Activated naive CD8-positive, alpha-beta T cell treated with anti-CD3 and anti-CD28 coated beads for 36 hours (primary cell): ENCODE measurements at places on chromosomes 2 and 18.
A peak's percentile ranks its signal among the peaks of the same experiment; 100 is the strongest.

DNA sequence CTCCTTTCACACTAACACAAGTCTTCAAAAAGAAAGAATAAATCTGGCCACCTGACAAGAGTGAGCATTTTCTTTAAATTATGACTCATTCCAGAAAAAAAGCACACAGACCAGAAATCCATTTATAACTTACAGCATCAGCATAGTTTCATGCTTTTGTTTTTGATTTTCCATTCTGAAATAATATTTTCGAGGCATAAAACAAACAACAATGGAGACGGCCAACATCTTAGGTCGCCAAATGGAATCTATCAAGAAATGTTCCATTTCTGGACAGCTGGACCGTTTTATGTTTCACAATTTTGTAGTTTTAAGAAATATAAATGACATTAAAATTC is 165.4 kb upstream of the ZFP36L2 start:
- no peaks in the 10 kb centered on the region for H3K27me3 ChIP-seq
- H3K4me3 ChIP-seq, result no peak overlapping the region
- DNase-seq, result no peak

GRCh38 chr2:26668041-26668440 is 24.5 kb upstream of the KCNK3 start:
- H3K4me3 ChIP-seq, result no peak overlapping the region
- H3K27me3 ChIP-seq, result peaks cover 54% of the 10 kb centered on the region
- H3K36me3 ChIP-seq, result no peaks in the 10 kb centered on the region
- no peak overlapping the region for H3K27ac ChIP-seq
- H3K4me1 ChIP-seq, result no peaks in the 10 kb centered on the region

- no peaks in the 10 kb centered on the region for H3K4me1 ChIP-seq
- H3K4me3 ChIP-seq, result no peak overlapping the region
- H3K27me3 ChIP-seq, result no peaks in the 10 kb centered on the region
- no peak for DNase-seq
Observed at GRCh38 chr2:17122887-17123501, 395.2 kb downstream of the RAD51AP2 start.

- no peak overlapping the region for H3K27ac ChIP-seq
- no peak overlapping the region for H3K4me3 ChIP-seq
- no peaks in the 10 kb centered on the region for H3K4me1 ChIP-seq
- no peaks in the 10 kb centered on the region for H3K27me3 ChIP-seq
- no peak for DNase-seq
Observed at GRCh38 chr18:26164571-26164970, 30.9 kb downstream of the PSMA8 start.

DNA sequence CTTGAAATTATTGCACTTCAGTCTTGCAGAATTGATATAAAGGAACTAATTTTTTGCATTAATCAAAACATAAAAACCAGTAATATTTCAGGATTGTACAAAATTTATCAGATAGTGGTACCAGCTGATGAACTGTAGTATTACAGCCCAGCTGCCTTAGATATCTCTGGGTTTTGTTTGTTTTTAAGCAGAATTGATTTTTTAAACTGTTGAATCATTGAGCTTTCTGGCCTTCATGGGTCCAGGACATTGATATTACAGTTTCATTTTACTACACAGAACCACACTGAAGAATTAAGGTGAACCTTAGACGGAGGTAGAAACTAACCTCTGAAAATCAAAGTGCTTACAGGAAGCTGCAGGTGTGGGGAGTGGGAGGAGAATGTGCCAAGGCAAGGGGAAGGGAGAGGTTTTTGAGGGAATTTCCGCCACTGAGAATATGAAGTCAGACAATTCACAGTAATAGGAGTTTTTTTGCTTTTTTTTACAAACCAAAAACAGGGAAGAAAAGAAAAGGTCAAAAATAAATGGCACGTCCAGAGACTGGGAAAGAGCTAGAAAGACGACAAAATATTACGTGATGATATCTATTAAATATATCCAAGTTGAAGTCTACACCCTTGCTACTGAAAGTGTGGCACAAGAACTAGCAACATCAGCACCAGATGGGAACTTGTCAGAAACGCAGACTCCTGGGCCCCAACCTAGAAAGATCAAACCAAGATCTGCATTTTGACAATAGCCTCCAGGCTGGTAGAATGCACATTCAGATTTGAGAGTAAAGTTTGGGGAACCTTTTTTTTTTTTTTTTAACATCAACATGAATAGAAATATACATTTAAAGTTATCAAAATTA is 40.8 kb upstream of the SPAG16 start:
- H3K27me3 ChIP-seq, result peaks cover 15% of the 10 kb centered on the region
- H3K4me1 ChIP-seq, result peaks cover 24% of the 10 kb centered on the region
- no peak for DNase-seq
- H3K4me3 ChIP-seq, result peak overlapping the region; percentile 72

DNA sequence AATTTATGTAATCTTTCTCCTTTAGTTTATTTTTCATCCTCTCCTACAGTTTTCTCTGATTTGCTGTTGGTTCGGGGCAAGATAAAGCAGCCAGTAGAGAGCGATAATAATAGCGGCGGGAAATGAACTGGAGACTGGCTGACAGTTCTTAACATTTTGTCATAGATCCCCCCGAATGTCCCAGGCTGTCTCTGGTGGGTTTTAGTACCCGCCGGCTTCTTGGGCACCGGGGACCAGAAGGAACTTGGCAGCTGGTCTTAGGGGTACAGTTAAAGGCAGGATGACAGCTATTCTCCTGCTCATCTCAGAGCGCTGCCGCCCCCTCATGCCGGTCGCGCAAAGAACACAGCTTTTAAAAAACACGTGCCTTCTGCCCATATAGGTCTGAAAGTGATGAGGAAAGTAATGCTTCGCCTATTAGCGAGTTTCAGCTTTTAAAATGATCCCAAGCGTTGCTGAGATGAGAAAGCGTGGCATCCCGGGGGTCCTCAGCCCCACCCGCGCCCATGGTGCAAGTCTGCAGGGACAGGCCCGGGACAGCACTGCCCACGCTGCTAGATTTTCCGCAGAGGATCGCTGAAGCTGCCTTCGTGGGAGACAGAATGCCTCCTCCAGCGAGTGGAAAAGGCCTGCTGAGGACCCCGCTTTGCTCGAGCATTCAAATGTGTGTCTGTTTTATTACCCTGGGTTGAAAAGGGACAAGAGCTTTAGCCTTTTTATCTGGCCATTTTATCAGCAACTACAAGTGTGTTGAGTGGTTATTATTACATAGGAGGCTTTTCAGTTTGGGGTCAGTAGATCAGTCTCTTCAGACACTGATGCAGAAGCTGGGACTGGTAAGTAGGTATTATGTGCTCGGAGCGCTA is 3.8 kb downstream of the ONECUT2 start:
- H3K27ac ChIP-seq, result no peak overlapping the region
- no peak for DNase-seq
- peaks cover 94% of the 10 kb centered on the region for H3K27me3 ChIP-seq
- peak overlapping the region; percentile 42 for H3K4me3 ChIP-seq
- peaks cover 42% of the 10 kb centered on the region for H3K4me1 ChIP-seq

DNA sequence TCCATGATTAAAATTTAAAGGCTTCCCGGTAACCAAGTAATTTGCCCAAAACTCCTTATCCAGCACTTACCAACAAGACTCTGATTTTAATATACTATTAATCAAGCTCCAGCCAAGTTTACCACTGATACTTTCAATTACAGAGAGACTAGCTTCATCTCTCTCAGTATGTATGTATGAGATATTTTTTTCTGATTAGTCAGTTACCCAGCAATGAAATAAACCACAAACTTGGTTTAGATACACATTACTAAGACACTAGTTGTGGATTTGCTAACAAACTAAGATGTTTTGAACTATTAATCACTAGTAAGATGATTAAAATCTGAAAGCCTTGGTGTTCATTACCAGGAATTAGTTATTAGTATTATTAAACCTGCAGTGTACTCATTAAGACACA is 1272.2 kb upstream of the ACVR2A start:
- no peak overlapping the region for H3K27ac ChIP-seq
- no peak for DNase-seq
- H3K4me3 ChIP-seq, result no peak overlapping the region
- no peaks in the 10 kb centered on the region for H3K4me1 ChIP-seq
- no peaks in the 10 kb centered on the region for H3K36me3 ChIP-seq

GRCh38 chr2:32172870-32173269 is 7.2 kb downstream of the SLC30A6 start:
- no peak overlapping the region for H3K4me3 ChIP-seq
- peaks cover 34% of the 10 kb centered on the region for H3K36me3 ChIP-seq
- H3K27me3 ChIP-seq, result no peaks in the 10 kb centered on the region
- H3K4me1 ChIP-seq, result peaks cover 10% of the 10 kb centered on the region
